ENCODE measurements at places on chromosomes 12 and 14.
A peak's percentile ranks its signal among the peaks of the same experiment; 100 is the strongest.

DNA sequence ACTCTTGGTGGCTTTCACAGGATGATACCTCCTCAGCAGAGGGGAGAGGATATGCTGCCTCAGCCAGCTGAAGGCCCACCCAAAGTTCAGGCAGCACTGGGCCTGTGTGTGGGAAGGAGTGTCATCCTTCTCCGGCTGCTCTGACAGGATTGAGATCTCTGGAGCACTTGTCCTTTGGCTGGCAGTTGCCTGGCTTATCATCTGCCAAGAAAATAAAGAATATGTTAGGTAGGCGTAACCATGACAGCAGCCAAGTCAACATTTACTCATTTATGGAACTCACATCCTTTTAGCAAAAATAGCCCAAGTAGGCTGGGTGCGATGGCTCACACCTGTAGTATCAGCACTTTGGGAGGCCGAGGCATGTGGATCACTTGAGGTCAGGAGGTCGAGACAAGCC is 68.5 kb downstream of the PPFIBP1 start:
- no peak for DNase-seq

DNA sequence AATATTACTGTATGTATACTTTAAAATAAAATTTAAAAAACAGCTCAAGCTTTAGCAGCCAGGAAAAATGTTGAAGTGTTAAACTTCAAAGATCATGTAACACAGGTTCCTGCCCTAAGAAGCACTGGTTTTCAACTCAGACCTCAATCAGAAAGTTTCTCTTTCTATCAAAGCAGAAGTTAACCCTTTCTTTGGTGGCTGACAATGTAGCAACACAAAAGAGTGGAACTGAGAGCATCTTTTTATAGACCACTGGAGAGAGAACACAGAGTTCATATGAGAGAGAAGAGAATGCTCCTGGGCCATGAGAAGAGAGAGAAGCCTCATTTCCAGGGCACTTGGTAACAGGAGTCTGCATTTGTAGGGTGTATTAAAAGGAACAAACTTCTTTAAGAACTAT is 42.2 kb upstream of the KTN1 start:
- DNase-seq: no peak

DNA sequence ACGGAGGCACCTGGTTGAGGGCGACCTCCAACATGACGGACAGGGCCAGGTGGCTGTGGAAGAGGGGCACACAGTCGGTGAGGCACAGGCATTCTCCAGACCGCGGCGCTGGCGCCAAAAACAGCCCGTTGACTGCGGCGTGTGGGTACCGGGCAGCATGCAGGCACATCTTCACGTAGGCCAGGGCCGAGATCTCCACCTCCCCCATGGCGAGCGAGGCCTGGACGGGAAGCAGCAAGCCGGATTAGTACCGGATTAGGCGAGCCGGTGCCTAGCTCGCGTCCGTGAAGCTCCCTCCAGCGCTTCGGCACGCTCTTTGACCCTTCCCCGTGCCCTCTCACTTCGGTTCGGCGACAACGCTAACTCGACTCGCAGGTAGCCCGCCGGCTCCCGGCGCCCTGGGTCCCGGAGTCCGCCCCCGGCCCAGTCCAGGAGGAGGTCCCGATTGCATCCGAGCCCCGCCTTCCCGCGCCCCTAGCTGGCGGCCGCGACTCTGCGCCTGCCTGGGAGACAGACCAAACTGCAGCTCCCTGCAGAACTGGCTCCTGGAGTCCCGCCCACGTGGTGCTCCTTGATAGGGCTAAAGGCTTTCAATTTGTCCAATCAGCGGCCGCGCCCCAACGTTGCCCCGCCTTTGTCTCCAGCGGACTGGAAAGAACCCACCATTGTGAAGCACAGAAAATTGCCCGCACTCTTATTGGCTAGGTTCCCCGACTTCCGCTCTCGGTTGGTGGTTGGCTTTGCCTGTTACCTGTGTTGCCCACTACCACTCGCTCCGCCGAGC is at the start of gene EMC9:
Gene EMC9 (minus strand): TSS at position 495 of the 784 bp plus-strand sequence. CDS start 287 bp downstream, at position 208.
- peak; percentile 98 for DNase-seq

DNA sequence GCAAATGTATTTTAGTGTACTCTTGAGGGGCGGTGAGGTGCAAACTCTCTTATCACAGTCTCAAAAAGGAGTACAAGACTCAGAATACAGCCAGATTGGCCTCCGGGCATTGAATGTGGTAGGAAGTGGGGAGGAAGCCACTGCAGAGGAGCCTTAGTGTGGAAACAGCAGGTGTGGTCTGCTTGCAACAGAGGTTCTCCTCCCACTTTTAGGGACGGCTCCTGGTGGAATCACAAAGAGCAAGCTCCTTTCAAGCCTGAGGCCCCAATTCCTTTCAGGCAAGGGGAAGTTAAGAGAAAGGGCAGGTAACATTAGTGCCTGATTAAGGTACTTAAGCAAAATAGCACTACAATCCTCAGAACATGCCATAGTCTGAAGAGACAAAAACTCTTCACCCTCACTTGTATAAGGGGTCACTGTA is 23.7 kb upstream of the SLC2A3 start:
- peak; percentile 15 for DNase-seq

DNA sequence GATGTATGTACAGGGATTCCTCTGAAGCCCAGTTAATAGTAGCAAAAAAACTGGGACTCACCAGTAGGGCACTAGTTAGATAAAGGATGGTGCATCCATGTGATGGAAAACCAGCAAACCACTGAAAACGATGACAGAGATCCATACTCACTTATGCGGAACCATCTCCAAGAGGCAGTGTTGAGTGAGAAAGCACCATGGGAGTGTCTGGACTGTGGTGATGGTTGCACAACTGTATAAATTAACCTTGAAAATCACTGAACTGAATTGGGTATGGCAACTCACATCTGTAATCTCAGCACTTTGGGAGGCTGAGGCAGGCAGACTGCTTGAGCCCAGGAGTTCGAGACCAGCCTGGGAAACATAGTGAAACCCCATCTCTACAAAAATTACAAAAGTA is 53.6 kb upstream of the ZFP36L1 start:
- no peak for DNase-seq

- DNase-seq: no peak
Measured at GRCh38 chr12:123104809-123105208, 46.1 kb downstream of the PITPNM2 start.

- no peak for DNase-seq
Measured at GRCh38 chr12:82057770-82058169, 298.6 kb upstream of the PPFIA2 start.

DNA sequence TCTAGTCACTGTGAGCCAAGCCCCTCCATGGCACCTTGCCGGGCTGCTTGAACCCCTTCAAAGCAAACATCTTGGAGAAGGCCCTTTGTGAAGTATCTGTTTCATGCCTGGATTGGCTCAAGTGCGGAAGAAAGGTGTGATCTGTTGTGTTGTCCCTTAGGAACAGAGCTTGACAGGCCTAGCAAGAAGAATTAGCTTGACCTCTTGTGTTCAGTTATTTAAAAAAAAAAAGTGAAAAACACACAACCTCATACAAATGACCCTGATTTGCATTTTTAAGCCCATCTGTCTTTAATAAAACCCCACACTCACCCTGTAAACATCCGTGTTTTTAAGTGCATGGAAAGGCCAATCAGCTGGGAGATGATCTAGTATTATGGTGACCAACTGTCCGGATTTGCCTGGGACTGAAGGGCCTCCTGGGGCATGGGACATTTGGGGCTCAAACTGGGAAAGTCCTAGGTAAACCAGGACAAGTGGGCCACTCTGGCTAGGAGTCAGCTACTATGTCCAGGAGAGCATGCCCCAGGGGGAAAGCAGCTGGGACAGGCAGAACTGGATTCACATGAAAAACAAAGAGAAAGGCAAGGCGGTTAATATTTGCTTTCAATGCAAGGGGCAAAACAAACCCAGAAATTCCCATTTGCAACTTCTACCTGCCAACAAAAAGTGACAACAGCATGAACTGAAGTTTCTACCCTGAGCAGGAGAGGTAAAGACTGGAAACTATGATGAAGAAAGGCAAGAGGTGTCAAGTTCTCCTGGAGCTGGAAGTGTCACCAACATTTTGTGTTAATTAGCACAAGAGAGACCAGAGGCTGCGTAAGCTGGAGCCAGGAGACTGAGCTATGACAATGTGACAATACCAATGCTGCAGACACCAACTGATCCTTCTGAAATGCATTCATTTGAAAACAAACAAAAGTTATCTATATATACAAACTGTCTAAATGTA is 78.6 kb downstream of the CLMN start:
- no peak for DNase-seq

Data from stimulated activated CD8-positive, alpha-beta memory T cell treated with anti-CD3 and anti-CD28 coated beads, Interleukin-12 subunit alpha, Interleukin-12 subunit beta, amount 100 ng/mL, for 4 hours (primary cell).